ENCODE measurements at places on chromosomes 5 and 9.

DNA sequence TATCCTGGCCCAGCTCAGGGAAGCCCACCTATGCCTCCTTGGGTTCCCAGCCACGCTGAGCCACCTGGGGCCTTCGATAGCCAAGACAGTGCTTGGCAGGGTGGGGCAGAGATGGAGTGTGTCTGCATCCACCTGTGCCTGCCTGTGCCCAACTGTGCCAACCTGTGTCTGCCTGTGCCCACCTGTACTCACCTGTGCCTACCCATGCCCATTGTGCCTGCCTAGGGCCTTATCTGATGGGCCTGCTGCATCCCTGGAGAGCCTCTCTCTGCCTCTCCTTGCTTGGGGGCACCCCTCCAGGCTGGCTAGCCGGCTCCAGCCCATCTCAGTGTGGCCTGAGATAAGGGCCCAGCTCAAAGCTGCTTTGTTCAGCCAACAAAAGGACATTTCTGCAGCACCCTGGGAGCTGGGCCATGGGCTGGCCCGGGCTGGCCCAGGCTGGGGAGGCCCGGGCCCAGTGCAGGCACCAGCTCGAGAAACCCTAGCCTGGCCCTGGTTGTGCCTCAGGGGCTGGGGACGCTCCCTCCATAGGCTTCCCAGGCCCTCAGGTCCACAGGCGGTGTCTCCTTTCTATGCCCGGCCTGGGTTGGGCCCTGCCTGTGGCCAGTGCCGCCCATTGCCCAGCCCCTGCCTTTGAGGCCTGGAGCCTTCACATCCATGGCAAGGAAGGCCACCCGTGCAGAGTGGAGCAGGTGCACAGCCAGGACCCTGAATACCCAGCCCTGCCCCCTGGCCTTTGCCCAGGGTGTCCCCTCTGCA, 37.3 kb upstream of the NOTCH1 start:
- DNase-seq, result no peak

DNA sequence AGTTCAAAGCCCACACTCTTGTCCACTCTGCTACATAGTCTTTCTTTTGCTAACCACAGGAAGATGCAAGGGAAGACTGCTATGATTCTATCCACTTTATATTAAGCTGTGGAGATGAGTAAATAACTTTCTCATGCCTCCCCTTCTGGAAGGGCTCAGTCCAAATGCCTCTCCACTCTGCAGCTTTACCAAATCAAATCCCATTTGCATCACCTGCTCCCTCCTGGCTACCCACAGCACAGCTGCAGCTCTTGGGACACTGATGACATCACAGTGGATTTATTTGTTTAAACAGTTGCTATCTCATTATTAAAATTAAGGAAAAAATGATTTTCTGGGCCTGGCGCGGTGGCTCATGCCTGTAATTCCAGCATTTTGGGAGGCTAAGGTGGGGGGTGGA, 1544.9 kb upstream of the WWC1 start:
- DNase-seq, result no peak

- no peak for DNase-seq
These were observed 322.5 kb downstream of the SPOCK1 start for GRCh38 chr5:137176609-137177008.

DNA sequence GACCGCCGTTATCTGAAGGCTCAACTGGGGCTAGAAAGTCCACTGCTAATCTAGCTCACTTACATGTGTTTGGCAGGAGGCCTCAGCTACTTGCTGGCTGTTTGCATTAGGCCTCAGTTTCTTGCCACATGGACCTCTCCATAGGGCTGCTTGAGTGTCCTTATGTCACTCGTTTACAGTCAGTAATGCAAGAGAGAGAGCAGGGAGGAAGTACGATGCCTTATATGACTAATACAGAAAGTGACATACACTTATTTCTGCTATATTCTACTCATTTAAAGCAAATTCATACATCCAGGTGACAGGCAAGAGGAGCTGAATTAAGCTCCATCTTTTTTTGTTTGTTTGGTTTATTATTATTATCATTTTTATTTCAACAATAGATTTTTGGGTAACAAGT, 179.6 kb downstream of the LURAP1L start:
- DNase-seq, result no peak

DNA sequence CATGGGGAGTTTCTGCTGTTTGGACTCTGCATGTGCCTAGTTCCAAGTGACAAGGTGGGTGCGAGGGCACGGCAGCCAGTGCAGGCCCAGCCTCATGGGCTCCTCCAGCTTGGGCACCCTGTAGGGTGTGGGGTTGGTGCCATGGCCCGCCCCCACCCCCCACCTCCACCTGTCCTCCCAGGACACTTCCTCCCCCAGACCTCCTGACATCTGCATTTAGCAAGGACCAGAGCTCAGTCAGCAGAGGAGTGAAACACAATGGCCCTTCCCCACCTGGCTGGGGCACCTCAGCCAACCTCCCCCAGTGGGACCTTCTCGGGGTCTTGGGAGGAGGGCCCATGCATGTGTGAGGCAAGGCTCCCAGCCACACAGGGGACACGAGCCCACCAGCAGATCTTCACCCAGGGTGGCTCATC, 1.9 kb upstream of the NKD2 start:
- peak; percentile 9 for DNase-seq

- DNase-seq, result no peak
These were observed 6.7 kb upstream of the PHF2 start for GRCh38 chr9:93569621-93570174.

DNA sequence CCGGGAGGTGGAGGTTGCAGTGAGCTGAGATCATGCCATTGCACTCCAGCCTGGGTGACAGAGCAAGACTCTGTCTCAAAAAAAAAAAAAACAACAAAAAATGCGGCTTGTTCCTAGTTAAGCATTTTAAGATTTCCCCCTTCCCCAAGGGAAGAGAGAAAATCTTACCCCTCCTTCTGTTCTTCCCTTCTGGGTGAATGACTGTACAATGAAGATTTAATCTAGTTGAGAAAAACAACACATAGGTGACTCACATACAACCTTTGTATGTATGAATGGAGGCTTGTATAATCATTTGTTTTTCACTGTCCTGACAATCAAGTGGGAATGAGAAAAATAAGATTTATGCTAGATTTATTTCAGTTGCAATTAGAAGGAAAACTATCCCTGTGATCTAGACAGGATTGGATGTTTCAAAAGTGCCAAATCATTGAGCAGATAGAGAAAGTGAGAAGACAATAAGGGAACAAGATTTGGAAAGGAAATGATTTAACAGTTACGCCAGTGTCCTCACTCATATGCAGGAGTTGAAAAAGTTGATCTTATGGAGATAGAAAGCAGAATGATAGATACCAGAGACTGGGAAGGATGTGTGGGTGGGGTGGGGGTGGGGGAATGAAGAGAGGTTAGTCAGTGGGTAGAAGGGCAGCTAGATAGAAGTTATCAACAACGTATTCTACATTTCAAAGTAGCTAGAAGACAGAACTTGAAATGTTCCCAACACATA, 16.7 kb downstream of the GDA start:
- DNase-seq, result no peak

GRCh38 chr5:159083548-159084452, 15.9 kb downstream of the EBF1 start:
- no peak for DNase-seq

DNA sequence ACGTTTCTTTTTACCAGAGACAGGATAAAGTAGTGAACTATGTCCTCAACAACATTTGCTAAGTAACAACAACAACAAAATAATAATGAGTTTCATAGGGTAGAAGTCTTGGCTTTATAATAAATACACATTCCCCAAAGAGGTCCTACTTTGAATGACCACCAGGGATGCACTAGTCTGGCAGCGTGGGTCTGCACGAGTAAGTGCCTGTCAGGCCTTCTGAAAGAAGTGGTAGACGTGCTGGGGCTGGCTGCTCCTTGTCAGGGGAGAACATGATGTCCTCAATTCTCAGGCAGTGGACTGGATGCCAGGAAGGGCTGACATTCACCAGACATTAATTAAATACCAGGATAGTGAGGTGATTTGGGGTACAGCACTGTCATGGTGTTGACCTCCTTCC, 331.1 kb downstream of the TMEM38B start:
- no peak for DNase-seq

GRCh38 chr5:77638763-77639671, 504 bp upstream of the OTP start:
- DNase-seq, result no peak

DNA sequence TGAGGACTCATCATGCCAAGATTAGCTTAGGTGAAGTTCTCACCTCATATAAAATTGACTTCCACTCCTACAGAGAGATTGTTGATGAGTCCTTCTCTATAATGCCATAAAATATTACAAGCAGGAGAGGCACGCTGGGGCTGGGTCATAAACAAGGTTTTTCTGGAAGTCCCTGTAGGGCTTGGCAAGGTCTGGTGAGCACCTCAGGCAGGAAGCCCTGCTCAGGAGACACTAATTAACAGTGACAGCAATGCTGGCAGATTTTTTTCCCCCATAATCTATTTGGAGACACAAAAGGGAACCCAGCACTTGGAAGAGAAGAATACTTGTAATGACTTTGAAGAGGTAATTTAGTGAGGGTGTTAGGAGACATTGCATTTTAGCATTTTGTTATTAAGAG, 118.7 kb downstream of the DIRAS2 start:
- DNase-seq, result no peak

Measured in CD4-positive, alpha-beta T cell treated with Interleukin-15 for 1 hour (primary cell).